ENCODE measurements at places on chromosomes 4 and X.

DNA sequence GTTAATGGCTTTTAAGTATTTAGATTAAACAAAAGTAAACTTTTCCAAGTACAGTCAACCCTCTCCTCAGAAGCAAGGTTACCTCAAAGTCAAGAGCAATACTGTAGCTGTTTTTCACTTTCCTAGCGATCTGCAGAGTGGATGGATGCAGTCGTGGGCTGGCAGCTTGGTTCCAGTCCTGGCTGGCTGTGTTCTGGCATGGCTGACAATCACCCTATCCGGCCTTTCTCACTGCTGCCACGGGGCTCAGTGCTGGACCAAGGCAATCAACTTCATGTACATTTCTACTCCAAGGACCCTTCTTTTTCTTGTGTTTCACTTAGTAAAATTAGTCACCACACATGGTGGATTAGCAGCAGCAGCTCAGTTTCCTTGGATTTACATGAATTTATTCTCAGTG is 208.3 kb downstream of the GABRB1 start:
- H3K27me3 ChIP-seq: no peaks in the 10 kb centered on the region
- DNase-seq: no peak
- no peaks in the 10 kb centered on the region for H3K4me1 ChIP-seq
- no peak overlapping the region for H3K27ac ChIP-seq
- H3K4me3 ChIP-seq: no peak overlapping the region
- H3K36me3 ChIP-seq: no peaks in the 10 kb centered on the region

- H3K4me1 ChIP-seq: no peaks in the 10 kb centered on the region
- DNase-seq: no peak
- no peak overlapping the region for H3K4me3 ChIP-seq
Measured at GRCh38 chrX:121000589-121000988, 15.0 kb upstream of the CT47A1 start.

DNA sequence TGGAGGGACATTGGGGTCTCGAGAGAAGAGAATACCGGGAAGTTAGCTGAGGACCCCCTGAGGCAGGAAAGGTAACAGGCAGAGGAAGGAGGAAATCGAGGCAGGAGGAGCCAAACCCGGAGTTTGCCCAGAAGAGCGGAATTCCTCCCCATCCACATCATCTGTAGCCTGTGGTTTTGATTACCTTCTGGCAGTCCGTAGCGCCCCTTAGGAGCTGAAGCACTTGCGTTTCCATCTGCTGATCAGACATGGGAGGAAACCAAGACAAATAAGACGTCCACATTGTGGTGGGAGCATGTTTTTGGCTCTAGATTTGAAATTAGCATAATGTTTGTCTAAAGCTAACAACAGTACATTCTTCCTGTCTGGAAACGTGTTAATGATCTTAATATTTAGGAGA is 26.8 kb upstream of the HMX1 start:
- no peak overlapping the region for H3K27ac ChIP-seq
- H3K27me3 ChIP-seq: no peaks in the 10 kb centered on the region
- no peak overlapping the region for H3K4me3 ChIP-seq
- no peaks in the 10 kb centered on the region for H3K4me1 ChIP-seq
- DNase-seq: no peak
- no peaks in the 10 kb centered on the region for H3K36me3 ChIP-seq

- H3K27me3 ChIP-seq: no peaks in the 10 kb centered on the region
- H3K27ac ChIP-seq: no peak overlapping the region
- DNase-seq: no peak
- H3K4me3 ChIP-seq: no peak overlapping the region
- no peaks in the 10 kb centered on the region for H3K36me3 ChIP-seq
- H3K4me1 ChIP-seq: no peaks in the 10 kb centered on the region
Measured at GRCh38 chrX:69319376-69319775, 154.1 kb upstream of the PJA1 start.

- H3K4me3 ChIP-seq: no peak overlapping the region
- H3K27ac ChIP-seq: no peak overlapping the region
- no peak for DNase-seq
- H3K36me3 ChIP-seq: no peaks in the 10 kb centered on the region
- no peaks in the 10 kb centered on the region for H3K27me3 ChIP-seq
Measured at GRCh38 chrX:30039768-30040167, 175.6 kb upstream of the MAGEB2 start.

GRCh38 chr4:102843938-102844337 is 16.6 kb upstream of the UBE2D3 start:
- H3K4me1 ChIP-seq: no peaks in the 10 kb centered on the region
- no peak for DNase-seq
- no peaks in the 10 kb centered on the region for H3K36me3 ChIP-seq
- H3K27me3 ChIP-seq: no peaks in the 10 kb centered on the region
- H3K27ac ChIP-seq: no peak overlapping the region

GRCh38 chr4:143289370-143289769 is 47.3 kb upstream of the GAB1 start:
- H3K36me3 ChIP-seq: no peaks in the 10 kb centered on the region
- no peak overlapping the region for H3K4me3 ChIP-seq
- no peak for DNase-seq

DNA sequence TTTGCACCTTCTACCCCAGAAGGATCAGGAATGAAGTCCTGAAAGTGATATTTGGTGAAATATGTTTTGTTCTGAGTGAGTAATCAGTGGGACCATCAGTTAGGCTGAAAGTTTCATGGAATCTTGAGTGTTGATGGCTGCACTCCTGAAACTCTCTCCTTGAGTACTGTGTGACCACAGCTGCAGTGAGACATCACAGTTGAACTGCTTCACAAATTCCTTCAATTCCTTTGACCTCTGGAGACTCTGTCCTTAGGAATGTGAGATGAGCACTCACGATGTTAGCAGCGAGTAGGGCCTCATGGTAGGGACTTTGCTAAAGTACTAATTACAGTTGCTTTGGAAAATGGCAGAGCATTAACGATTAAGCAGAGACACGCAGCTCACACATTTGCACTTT is 142.9 kb upstream of the SLC4A4 start:
- no peak for DNase-seq
- no peak overlapping the region for H3K4me3 ChIP-seq
- no peaks in the 10 kb centered on the region for H3K27me3 ChIP-seq
- no peaks in the 10 kb centered on the region for H3K36me3 ChIP-seq
- H3K27ac ChIP-seq: no peak overlapping the region
- H3K4me1 ChIP-seq: no peaks in the 10 kb centered on the region

DNA sequence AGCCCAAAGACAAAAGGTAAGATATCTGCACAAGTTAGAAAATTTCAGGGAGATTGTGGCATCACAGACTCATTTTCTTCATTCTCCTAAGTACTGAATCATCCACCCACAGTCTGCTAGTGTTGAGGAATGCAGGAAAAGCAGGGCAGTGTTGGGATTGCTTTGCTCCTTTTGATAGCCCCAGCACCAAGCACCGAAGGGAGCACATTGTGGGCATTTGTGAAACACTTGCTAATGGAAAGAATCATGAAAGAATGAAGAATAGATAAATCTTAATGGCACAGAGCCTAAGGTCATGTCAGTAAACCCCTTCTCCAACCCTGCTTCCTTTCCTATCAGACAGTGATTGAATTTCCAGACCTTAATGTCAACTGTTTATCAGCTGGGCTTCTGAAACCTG is 103.1 kb upstream of the GPRIN3 start:
- no peak for DNase-seq
- H3K4me1 ChIP-seq: no peaks in the 10 kb centered on the region

GRCh38 chr4:67926485-67926884 is 36.8 kb downstream of the TMPRSS11A start:
- H3K27ac ChIP-seq: no peak overlapping the region
- no peaks in the 10 kb centered on the region for H3K27me3 ChIP-seq
- no peak overlapping the region for H3K4me3 ChIP-seq
- no peaks in the 10 kb centered on the region for H3K36me3 ChIP-seq
- no peak for DNase-seq
- no peaks in the 10 kb centered on the region for H3K4me1 ChIP-seq

GRCh38 chr4:121479808-121480207 is 99.0 kb upstream of the QRFPR start:
- DNase-seq: no peak
- H3K4me1 ChIP-seq: no peaks in the 10 kb centered on the region
- H3K27ac ChIP-seq: no peak overlapping the region
- no peaks in the 10 kb centered on the region for H3K36me3 ChIP-seq
- no peak overlapping the region for H3K4me3 ChIP-seq
- no peaks in the 10 kb centered on the region for H3K27me3 ChIP-seq

GRCh38 chr4:169063441-169063840 is 53.4 kb upstream of the CBR4 start:
- no peak overlapping the region for H3K4me3 ChIP-seq
- H3K27me3 ChIP-seq: no peaks in the 10 kb centered on the region
- H3K27ac ChIP-seq: no peak overlapping the region
- no peak for DNase-seq
- peaks cover 10% of the 10 kb centered on the region for H3K4me1 ChIP-seq

DNA sequence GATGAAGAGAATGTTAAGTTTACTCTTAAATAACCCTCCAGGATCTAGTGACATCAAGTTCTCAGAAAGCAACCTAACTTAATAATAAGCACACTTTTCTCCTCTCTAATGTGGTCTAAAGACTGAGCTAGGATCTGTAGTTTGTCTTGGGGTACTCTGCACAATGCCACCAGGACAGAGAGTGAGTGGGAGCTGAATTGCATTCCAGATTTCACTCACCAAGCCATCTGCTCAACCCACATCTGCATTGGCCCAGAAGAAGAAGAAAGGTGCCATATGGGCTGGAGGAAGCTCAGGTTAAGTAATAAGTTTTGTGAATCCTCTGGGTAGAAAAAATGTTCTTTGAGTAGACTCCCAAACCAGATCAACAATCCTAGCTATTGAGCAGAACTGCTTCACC is 384.6 kb downstream of the PPP3CA start:
- no peak overlapping the region for H3K27ac ChIP-seq
- no peak overlapping the region for H3K4me3 ChIP-seq
- no peaks in the 10 kb centered on the region for H3K27me3 ChIP-seq
- no peak for DNase-seq

- no peak overlapping the region for H3K4me3 ChIP-seq
- no peaks in the 10 kb centered on the region for H3K36me3 ChIP-seq
- DNase-seq: no peak
- H3K4me1 ChIP-seq: no peaks in the 10 kb centered on the region
- no peaks in the 10 kb centered on the region for H3K27me3 ChIP-seq
Measured at GRCh38 chr4:124846306-124846705, 133.8 kb upstream of the ANKRD50 start.

- H3K4me1 ChIP-seq: peaks cover 3% of the 10 kb centered on the region
- no peaks in the 10 kb centered on the region for H3K36me3 ChIP-seq
- no peak overlapping the region for H3K4me3 ChIP-seq
- DNase-seq: no peak
- H3K27me3 ChIP-seq: no peaks in the 10 kb centered on the region
Measured at GRCh38 chr4:106063009-106063408, 167.7 kb downstream of the NPNT start.

GRCh38 chr4:16858275-16858752 is 40.1 kb downstream of the LDB2 start:
- H3K27ac ChIP-seq: no peak overlapping the region
- no peaks in the 10 kb centered on the region for H3K27me3 ChIP-seq

GRCh38 chrX:19964017-19964710 is 26.7 kb downstream of the BCLAF3 start:
- no peak for DNase-seq
- H3K4me3 ChIP-seq: no peak overlapping the region
- H3K27me3 ChIP-seq: no peaks in the 10 kb centered on the region
- no peaks in the 10 kb centered on the region for H3K4me1 ChIP-seq
- no peaks in the 10 kb centered on the region for H3K36me3 ChIP-seq
- no peak overlapping the region for H3K27ac ChIP-seq

GRCh38 chrX:39843318-39843717 is 254.4 kb downstream of the BCOR start:
- DNase-seq: no peak

GRCh38 chr4:7539659-7540058 is 104.9 kb upstream of the PSAPL1 start:
- no peak overlapping the region for H3K4me3 ChIP-seq
- H3K36me3 ChIP-seq: no peaks in the 10 kb centered on the region
- no peaks in the 10 kb centered on the region for H3K27me3 ChIP-seq

DNA sequence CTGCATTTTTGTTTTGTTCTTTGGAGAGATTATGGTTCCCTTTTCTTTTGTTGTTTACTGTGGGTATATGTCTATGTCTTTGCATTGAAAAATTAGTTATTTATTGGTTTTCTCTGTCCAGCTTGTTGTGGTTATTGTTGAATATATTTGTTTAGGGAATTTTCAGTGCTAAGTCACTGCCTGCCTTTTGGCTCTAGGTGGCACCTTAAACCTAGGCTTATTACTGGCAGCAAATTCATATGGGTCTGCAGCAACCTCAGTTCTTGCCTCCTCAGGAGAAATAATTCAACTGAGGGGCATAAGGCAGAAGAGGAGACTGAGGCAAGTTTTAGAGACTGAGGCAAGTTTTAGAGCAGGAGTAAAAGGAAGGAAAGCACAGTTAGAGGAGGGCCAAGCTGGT is 1157.3 kb upstream of the AGA start:
- H3K4me3 ChIP-seq: no peak overlapping the region
- DNase-seq: no peak
- no peaks in the 10 kb centered on the region for H3K36me3 ChIP-seq
- H3K4me1 ChIP-seq: no peaks in the 10 kb centered on the region
- no peak overlapping the region for H3K27ac ChIP-seq

GRCh38 chr4:101794806-101795205 is 4.3 kb downstream of the BANK1 start:
- H3K36me3 ChIP-seq: no peaks in the 10 kb centered on the region
- no peak overlapping the region for H3K4me3 ChIP-seq
- DNase-seq: no peak
- H3K27me3 ChIP-seq: no peaks in the 10 kb centered on the region

GRCh38 chr4:187940299-187940698 is 55.3 kb upstream of the ZFP42 start:
- no peaks in the 10 kb centered on the region for H3K4me1 ChIP-seq
- no peak overlapping the region for H3K4me3 ChIP-seq
- H3K27me3 ChIP-seq: no peaks in the 10 kb centered on the region
- no peaks in the 10 kb centered on the region for H3K36me3 ChIP-seq

GRCh38 chrX:146831994-146832393 is 17.4 kb upstream of the CXorf51A start:
- DNase-seq: no peak
- no peaks in the 10 kb centered on the region for H3K4me1 ChIP-seq
- H3K27me3 ChIP-seq: no peaks in the 10 kb centered on the region
- H3K4me3 ChIP-seq: no peak overlapping the region
- no peaks in the 10 kb centered on the region for H3K36me3 ChIP-seq
